ENCODE measurements at places on chromosomes 3 and 15. TPM values are rescaled to one million over a fixed set of nuclear protein-coding genes. Genes with fewer than 3 reads are reported as not detected.

The LEKR1 gene
- polyA plus RNA-seq = 1.6 TPM

The MTFMT gene
- polyA plus RNA-seq = 18.8 TPM

The UACA gene
- polyA plus RNA-seq = not detected

- no peak for DNase-seq
These were observed 4.6 kb downstream of the MYRIP start for GRCh38 chr3:39814007-39814406.

GRCh38 chr3:146307456-146307725 is 56.5 kb upstream of the PLSCR4 start:
- DNase-seq = no peak

GRCh38 chr3:167863811-167864551 is 128.5 kb downstream of the SERPINI1 start:
- no peak for DNase-seq

DNA sequence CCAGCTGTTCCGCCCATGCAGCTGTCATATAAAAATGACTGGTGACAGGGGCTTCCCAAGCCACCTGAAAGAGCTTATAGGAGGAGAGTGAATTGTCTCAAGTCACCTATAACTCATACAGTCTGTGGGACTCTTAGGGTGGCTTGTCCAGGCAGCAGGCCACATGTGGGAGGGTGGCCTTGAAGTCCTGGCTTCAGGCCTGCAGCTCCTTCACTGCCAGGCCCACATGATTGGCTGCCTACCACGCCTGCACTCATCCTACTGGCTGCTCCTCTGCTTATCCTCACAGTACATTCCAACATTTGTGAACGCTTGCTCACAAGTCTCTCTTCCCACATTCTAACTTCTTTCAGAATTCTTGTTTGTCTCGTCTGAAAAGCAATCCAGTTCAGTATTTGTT is 41.1 kb upstream of the TIPARP start:
- DNase-seq = no peak

DNA sequence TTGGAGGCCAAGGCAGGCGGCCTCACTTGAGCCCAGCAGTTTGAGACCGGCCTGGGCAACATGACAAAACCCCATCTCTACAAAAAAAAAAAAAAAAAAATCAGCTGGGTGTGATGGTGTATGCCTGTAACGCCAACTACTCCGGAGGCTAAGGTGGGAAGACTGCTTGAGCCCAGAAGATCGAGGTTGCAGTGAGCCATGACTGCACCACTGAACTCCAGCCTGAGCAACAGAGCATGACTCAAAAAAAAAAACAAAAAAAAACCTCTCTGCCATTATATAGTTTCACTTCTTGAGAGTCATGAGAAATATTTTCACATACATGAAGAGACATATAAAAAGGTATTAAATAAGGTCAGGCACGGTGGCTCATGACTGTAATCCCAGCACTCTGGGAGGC is 45.9 kb upstream of the CP start:
- no peak for DNase-seq

The ANAPC13 gene
- polyA plus RNA-seq = 43.6 TPM

DNA sequence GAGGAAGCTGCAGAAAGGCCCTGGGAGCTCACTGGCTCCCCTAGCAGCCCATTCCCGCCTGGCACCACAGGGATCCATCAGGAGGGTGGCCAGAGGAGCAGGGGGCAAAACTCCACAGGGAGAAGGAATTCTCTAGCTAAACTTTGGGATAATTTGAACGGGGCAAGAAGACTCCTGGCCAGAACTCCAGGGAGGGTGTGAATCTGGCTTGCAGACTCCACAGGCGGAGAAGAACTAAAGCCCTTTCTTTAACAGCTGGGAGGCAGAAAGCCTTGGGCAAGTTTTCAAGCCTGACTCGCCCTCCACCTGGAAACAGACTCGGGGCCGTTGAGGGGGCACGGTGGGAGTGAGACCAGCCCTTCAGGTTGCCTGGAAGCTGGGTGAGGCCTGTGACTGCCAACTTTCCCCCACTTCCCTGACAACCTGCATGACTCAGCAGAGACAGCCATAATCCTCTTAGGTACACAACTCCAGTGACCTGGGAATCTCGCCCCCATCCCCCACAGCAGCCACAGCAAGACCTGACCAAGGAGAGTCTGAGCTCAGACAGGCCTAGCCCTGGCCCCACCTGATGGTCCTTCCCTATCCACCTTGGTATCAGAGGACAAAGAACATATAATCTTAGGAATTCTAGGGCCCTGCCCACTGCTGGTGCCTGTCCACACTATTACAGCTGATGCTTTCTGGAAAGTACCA is 28.6 kb downstream of the SLC27A2 start:
- DNase-seq = no peak

DNA sequence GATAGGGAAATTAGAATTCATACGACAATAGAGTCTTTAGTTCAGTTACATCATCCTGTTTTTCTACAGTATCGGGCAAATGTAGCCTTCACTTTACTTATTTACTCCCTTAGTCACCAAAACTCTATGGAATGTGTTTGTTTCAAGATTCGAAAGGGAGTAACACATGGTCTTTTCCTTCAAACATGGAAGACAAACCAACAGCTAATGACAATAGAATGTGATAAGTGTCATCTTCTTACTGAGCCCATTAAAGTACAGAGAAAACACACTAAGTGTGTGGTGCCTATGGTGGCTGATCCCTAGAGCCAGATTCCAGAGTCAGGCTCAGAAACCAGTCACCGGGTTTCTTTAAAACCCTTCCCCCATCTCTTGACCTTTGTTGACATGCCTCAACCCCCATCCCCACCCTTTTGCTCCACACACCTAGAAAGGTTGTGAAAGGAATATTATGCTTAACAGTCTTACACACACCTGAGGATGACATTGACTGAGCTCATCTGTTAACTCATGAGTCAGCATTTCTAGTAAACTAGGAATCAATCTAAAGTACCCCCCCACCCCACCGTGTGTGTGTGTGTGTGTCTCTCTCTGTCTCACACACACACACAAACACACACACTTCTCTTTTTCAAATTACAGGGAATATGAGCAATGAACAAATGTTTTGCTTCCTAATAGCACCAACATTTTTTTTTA is 549.6 kb upstream of the CCDC54 start:
- no peak for DNase-seq

DNA sequence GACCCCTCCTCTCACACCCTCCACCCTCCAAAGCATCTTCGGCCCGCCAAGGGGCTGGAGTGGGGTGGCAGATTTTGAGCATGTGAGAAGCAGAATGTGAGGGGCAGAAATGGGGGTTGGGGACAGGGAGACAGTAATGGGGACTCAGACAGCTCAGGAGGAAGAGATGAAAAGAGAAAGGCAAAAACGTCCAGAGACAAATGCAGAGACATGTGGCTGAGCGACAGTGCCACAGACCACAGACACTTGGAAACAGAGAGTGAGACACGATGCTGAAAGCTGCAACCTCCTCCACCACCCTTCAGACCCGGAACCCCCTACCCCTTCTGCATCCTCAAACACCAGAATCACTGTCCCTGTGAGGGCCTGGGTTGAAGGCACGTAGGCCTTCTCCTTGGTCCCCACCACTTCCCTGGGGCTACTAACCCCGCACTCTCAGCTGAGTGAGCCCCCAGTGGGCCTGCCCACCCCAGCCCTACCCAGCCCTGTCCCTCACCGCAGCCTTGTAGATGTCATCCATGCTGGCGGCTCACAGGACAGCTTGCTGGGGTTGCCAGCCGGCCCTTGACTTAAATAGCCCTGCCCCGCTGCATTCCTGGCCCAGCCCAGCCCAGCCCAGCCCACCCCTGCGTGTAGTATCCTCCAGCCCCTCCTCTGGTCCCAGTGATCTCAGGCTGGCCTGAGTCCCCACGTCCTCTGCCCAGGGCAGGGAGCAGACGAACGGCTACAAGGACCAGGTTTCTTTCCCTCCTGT is at the start of gene TNNC1:
Gene TNNC1, minus strand, starts transcription at position 546 of the 754 bp plus-strand sequence. Its CDS starts 26 bp downstream, at position 520.
- no peak for DNase-seq
